ENCODE measurements at places on chromosomes 2 and 18.

GRCh38 chr2:151809073-151809383 is 19.2 kb downstream of the ARL5A start:
- no peak for DNase-seq

GRCh38 chr2:180657054-180657453 is 323.4 kb upstream of the UBE2E3 start:
- no peak for DNase-seq

- no peak for DNase-seq
Observed at GRCh38 chr2:240329116-240329665, 106.3 kb upstream of the GPC1 start.

- DNase-seq, result no peak
Observed at GRCh38 chr2:96090196-96090926, 26.0 kb downstream of the ADRA2B start.

- DNase-seq, result no peak
Observed at GRCh38 chr2:174745142-174745541, 19.1 kb downstream of the CHRNA1 start.

DNA sequence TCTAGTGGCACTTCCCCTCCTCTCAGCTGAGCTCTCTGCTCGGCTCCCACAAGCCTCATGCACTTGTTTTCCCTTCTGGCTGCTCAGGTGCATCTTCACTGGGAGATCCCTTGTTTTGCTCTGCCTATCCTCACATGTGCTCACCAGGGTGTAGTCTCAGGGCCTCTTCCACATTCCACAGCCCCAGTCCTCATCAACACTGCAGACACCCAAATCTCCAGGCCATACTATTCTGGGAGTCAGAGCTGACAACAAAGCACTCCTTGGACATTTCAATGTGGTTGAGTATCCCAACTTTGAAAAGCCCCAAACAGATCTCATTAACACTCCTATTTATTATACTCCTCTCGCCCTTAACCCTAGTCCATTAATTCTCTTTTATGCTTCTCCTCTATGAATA is 71.3 kb downstream of the CCDC93 start:
- no peak for DNase-seq

DNA sequence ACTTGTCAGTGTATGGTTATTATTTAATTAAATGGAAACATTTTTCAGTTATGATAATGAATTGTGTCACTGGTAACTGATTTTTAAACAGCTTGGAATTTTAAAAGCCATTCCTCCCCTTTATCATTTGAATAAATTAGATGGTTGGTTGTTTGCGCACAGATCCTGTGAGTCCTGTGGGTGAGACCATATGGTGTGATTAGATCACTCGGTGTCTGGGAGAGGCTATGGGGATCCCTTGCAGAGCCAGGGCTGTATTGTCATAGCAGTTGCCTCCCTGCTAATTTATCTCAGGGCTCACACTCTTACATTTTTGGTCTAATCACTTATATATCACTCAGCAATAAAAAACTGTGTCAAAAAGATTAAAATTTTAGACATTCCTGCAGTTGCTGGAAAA is 133.5 kb downstream of the ASXL3 start:
- DNase-seq, result no peak

GRCh38 chr2:60962528-60962927 is 55.0 kb upstream of the PEX13 start:
- DNase-seq, result no peak
